HuH-7.5 (cell line): ENCODE measurements at places on chromosomes 2 and 18.

DNA sequence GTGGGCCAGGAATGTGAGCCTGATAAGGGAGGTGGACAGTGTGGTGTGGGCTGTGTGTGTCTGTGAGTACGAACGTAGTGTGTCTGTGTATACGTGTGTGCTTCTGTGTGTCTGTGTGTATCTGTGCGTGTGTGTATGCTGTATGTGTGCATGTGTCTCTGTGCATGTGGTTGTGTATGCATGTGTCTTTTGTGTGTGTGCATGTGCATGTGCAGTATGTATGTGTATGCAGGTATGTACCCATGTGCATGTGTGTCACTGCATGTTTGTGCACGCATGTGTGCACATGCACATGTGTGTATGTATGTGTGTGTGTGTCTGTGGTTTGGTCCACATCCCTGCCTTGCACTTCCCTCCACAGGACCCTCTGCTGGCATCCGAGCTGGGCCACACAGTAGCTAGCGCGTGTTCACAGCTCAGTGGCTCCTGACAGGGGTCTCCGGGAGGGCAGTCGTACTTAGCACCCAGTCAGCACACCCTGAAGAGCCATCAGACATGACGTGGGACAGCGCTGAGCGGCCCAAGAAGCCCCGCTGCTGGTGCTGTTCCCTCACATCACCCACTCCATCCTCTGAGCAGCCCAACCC, 114.3 kb downstream of the CELF4 start:
- DNase-seq, result no peak

GRCh38 chr2:54568876-54569321, 112.8 kb downstream of the SPTBN1 start:
- no peak for DNase-seq

- no peak for DNase-seq
These were observed 8.8 kb upstream of the POLI start for GRCh38 chr18:54260396-54261072.

DNA sequence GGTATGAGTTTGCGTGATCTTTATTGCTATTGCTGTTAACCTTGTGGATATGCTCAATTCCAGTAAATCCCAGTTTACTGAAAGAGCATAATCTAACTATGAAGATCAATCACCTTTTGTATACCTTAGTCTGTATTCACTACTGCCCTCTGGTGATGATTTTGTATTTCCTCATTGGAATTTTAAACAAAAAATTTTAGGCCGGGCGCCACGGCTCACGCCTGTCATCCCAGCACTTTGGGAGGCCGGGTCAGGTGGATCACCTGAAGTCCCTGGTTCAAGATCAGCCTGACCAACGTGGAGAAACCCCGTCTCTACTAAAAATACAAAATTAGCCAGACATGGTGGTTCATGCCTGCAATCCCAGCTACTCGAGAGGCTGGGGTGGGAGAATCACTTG, 5.1 kb downstream of the COMMD1 start:
- no peak for DNase-seq

GRCh38 chr18:10913919-10914318, 235.4 kb downstream of the PIEZO2 start:
- DNase-seq, result no peak

- DNase-seq, result no peak
These were observed 680.1 kb upstream of the ZEB2 start for GRCh38 chr2:145199827-145200706.

GRCh38 chr2:201406077-201406662, 45.1 kb downstream of the TRAK2 start:
- DNase-seq, result peak; percentile 20

GRCh38 chr2:180523621-180524340, 456.6 kb upstream of the UBE2E3 start:
- no peak for DNase-seq

DNA sequence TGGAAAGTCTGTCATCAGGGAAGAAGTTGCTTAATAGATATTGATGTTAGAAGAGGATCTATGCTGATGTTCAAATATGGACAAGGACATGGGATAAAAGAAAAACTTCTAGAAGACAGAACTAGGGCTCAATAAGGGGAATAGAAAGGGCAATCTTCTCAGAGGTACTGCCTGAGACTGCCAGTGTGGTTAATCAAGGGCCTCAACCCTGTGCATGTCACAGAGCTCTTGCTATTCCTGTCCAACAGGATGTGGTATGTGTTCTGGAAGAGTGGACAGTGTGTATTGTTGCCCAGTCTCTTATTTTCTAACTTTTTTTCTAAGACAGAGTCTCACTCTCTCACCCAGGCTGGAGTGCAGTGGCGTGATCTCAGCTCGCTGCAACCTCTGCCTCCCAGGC, 27.8 kb upstream of the RNF125 start:
- no peak for DNase-seq

GRCh38 chr18:50671376-50671775, 111.5 kb downstream of the MAPK4 start:
- no peak for DNase-seq

DNA sequence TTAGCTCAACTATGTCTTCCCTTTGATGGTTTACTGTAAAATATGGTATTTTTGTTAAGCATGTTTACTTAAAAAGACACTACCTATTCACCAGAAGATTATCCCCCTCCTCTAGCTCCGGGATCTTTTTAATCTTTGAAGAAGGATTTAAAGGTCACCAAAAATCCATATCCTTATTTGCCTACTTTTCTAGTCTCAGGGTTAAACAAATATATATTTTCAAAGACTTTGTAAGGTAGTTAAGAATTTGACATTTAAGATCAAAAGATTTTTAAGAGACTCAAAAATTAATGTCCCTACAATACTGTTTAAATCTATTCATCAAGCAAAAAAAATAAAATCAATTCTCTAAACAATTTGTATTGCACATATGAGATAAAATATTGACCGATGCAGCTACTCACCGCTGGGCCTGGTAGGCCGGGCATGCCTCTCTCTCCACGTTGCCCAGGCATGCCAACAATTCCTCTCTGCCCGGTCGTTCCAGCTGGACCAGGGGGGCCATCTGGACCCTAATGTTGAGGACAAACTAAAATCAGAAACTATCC, 76.1 kb downstream of the COL3A1 start:
- no peak for DNase-seq

- no peak for DNase-seq
These were observed 244.5 kb downstream of the MEIS1 start for GRCh38 chr2:66679442-66679841.

- no peak for DNase-seq
These were observed 47.2 kb upstream of the RAB12 start for GRCh38 chr18:8562070-8562469.

DNA sequence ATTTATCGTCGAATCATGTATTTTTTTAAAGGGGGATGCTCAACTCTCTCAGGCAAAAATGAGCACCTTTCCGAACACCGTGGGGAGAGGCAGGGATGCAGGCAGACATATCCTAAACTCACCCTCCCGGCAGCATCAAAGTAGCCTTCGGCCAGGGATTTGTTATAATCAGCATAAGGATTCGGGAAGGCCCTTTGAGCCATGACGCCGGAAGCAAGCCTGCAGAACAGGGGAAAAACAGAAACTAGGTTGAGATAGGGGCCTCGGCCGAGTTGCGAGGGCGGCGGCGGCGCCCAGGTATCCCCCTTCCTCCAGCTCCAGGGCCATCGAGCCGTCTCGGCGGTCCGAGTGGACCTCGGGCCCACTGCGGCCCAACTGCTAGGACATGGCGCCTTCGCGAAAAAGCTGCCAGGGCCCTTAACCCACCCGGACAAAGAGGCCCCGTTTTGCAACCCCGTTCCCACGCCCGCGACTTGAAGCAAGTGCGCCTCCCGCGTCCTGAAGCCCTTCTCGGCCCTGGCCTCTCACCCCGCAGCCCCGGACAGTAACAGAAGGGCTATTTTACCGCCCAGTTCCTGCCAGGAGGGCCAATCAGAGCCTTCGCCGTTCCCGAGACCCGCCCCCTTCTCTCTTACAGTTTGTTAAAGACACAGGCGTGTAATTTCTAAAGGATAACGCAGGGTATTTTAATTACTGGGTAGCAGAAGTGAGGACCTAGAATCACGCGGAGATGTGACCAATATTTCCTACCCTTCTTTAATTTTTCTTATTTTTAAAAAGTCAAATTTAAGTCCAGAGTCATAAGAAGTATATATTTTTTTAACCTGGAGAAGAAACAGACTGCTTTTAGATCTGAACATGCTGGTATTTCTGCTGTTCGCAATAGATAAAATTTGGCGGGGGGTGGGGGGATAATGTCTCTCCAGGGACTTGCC, at the start of gene LANCL1:
Gene LANCL1, minus strand, starts transcription at position 566 of the 935 bp plus-strand sequence. Its CDS starts 363 bp downstream, at position 203.
- peak; percentile 85 for DNase-seq

- no peak for DNase-seq
These were observed 50.6 kb downstream of the STAT4 start for GRCh38 chr2:191100216-191100615.
